ENCODE measurements at places on chromosomes 1 and 21. TPM values are rescaled to one million over a fixed set of nuclear protein-coding genes. Genes with fewer than 3 reads are reported as not detected.

Gene OR2AK2
- total RNA-seq: not detected

Gene C1orf94
- total RNA-seq: 0.72 TPM

Gene USP48
- 74.6 TPM for total RNA-seq

Gene REG4
- total RNA-seq: 0.48 TPM

Gene LCE1C
- not detected for total RNA-seq

Gene C1orf226
- total RNA-seq: 1.7 TPM

Gene VCAM1
- total RNA-seq: 37.6 TPM

Gene DNAJC6
- 4.1 TPM for total RNA-seq

Gene LCK
- total RNA-seq: 0.96 TPM

Gene RAB7B
- total RNA-seq: 5.8 TPM

Gene PDE9A
- 2.9 TPM for total RNA-seq

Gene NKAIN1
- not detected for total RNA-seq

Gene KRTAP7-1
- total RNA-seq: 10.1 TPM

DNA sequence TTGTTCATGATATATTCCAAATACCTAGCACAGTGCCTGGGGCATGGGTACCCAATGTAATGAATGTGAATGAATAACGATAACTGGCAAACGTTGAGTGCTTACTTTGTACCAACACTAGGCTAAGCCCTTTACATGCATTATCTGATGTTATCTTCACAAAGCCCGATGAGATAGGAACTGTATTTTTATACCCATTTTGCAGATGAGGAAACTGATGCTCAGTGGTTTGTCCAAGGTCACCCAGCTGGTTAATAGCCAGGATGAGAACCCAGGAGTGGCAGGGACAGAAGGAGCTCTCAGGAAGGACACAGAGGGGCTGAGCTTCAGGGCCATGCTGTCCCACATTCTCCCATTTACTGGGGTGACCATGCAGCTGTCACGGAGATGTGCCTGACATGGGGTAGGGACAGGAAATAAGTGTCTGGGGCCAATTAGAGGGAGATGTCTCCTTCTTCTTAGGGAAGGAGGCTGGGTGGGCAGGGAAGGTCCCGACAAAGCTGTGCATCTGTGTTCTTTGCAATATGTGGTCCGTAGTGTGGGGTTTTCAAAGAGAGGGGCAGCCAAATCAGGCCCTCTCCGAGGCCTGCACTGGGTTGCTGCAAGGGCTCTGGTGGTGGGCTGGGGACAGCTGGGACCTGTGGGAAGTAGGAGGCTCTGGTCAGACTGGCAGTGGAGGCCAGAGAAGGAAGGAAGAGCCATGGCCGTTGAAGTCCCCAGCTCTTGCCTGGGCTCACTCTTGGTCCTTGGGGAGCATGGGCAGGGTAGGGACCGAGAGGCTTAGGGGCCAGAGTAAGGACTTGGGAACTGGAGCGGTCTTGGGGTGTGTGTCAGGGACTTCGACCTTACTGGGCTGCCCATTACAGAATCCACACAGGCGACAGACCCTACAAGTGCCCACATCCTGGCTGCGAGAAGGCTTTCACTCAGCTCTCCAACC lies 26.6 kb downstream of the A3GALT2 start:
- DNase-seq: no peak

GRCh38 chr1:44839576-44839975 lies 3.5 kb downstream of the PTCH2 start:
- DNase-seq: no peak

GRCh38 chr1:202154148-202154765 lies 6.1 kb downstream of the PTPN7 start:
- DNase-seq: no peak

GRCh38 chr1:71687376-71687775 lies 595.0 kb downstream of the NEGR1 start:
- no peak for DNase-seq

DNA sequence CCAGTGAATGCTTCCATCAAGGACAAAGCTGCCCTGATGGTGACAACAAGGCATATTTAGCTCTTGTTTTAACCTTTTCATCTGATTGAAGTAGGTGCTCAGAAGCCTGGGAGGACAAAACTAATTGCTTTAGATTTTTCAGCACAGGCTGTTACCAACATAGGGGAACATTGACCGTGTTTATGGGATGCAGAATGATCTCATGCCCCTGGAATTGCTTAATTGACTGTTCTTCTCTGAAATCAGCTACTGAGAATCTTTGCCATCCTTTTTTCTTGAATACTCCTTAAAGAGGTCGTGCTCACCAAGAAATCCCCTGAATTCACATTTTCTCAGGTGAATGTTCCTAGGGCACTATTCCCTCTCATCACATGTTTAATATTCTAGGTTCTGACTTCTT lies 95.9 kb upstream of the CCDC190 start:
- no peak for DNase-seq

DNA sequence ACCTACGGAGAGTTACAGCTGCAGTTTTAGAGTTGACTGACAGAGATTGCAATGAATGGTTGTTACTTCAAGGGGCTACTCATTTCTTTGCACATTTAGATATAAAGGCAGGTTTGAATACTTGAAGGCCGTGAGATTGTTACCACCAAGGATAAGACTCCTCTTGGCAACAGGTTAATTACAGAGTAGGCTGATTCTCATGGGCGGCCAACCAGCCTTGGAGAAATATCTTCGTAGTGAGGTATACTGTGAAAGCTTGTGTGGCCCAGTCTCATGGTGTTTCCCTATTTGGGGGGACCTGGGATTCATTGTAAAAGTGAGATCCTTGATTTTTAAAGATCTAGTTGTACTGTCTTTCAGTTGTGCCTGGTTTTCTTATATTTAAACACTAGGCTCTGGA lies 103.2 kb upstream of the OLFM3 start:
- DNase-seq: no peak

DNA sequence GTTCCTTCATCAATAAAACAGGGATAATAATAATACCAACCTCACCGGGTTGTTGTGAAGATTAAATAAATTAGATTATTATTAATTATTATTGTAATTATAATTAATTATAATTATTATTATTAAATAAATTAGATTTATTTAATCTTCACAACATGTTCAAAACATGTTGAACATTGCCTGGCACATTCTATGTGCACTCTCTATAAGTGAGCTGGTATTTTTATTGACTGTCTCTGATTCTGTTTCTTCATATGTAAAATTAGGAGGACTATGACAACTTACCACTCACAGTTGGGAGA lies 834 bp upstream of the C8B start:
- no peak for DNase-seq

DNA sequence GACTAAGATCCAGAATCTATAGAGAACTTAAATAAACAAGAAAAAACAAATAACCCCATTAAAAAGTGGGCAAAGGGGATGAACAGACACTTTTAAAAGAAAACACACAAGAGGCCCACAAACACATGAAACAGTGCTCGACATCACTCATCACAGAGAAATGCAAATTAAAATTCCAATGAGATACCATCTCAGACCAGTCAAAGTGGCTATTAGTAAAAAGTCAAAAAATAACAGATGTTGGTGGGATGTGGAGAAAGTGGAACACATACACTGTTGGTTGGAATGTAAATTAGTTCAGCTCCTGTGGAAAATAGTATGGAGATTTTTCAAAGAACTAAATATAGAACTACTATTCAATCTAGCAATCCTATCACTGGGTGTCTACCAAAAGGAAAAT lies 143.1 kb downstream of the IFI44 start:
- no peak for DNase-seq

DNA sequence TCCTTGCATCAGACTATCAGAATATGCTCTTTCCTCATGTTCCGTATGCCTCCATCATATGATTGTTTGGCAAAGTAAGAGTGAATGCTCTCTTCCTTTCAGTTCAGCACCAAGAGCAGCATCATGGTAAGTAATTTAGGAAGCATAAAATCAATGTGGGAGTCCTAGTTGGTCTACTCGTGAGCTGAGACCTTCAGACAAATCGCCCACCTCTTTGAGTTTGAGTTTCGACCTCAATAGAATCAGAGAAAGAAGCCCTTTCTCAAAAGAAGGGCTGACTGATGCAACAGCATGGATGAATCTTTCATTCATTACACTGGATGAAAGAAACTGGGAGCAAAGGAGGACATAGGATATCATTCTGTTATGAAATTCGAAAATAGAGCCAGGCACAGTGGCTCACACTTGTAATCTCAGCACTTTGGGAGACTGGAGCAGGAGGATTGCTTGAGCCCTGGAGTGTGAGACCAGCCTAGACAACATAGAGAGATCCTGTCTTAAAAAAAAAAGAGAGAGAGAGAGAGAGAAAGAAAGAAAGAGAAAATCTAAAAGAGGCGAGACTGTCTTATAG lies 112.5 kb downstream of the ZC3H11B start:
- DNase-seq: no peak

DNA sequence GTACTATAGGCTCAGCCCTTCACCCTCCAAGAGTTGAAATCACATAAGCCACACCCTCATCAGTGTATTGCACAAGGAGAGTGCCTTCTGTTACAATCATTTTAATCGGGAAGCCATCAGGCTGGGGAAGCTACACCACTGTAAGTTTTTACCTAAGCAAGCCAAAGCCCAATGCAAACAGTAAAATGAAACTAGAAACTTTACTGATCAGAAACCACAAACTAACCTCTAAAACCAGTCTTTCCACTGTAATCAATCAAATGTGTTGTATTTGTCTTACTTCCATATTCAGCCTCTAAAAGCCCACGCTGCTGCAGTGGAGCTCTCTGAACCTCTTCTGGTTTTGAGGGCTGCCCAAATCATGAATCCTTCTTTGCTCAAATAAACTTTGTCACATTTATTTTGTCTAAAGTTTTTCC lies 26.2 kb downstream of the CAPN8 start:
- DNase-seq: no peak

DNA sequence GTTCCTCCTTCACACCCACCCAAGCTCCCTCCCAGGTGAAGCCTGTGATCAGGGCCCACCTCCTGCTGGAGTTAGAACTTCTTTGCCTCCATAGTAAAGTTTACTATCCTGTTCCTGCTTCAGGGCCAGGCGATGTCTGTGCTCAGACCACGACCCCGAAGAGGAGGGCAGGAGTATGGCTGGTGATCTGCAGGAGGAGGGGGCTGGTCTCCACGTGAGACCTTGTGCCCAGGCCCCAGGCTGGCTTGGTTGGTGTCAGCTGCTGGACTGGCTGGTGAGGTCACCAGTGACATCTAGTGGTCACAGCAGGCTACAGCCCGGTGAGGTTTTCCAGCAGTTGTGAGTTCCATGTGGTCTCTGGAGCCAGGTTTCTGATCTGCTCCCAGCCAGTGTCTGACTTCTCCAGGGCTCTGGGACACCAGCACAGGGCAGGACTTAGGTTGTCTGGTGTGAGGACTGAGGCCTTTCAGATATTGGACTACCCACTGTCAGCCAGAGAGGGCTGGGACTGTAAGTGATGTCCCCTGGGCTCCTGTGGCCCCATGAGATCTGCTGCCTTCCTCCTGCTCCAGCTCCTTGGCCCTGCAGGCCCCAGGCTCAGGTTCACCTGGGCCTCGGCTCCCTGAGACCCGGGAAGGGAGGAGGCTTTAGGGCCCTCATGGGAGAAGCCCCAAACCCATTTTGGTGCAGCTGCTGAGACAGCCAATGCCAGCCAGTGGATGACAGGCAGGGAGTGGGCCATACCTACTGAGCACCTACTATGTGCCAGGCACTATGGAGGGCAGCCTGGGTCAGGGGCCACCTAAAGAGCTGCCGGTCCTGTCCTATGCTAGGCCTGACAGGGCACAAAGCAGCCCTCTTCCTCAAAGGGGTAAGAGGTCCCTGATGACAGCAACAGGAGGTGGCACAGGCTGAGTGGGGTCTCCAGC lies 6.0 kb upstream of the UBL4B start:
- peak; percentile 73 for DNase-seq

DNA sequence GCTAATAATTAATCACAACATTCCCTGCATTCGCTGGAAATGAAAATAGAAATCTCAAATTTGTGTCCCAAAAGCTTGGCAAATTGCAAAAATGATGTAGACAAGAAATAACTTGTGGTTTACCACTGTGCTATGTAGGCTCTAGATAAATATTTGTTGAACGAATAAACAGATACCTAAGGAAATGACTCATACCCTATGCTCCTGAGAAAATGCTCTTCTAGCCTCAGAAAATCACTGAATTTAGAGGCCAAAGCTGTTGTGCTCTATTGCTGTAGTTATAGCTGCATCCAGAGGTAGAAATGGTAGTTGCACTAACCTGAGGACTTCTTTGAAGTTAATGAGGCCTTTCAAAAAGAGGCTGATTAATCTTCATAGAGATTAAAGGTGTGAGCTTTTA lies 142.0 kb upstream of the ZNHIT6 start:
- DNase-seq: peak; percentile 3

- DNase-seq: no peak
Observed at GRCh38 chr1:48221122-48221521, 1.4 kb upstream of the SLC5A9 start.

GRCh38 chr21:43266534-43266933 lies 97.7 kb downstream of the CRYAA start:
- no peak for DNase-seq

- DNase-seq: no peak
Observed at GRCh38 chr1:25807480-25808390, 7.7 kb downstream of the SELENON start.

- no peak for DNase-seq
Observed at GRCh38 chr1:114088392-114089299, 65.0 kb downstream of the SYT6 start.

GRCh38 chr1:179677882-179678281 lies 65.2 kb upstream of the FAM163A start:
- no peak for DNase-seq

- no peak for DNase-seq
Observed at GRCh38 chr1:150551051-150551783, 2.0 kb downstream of the ADAMTSL4 start.

- no peak for DNase-seq
Observed at GRCh38 chr1:246434335-246434734, 72.7 kb downstream of the SMYD3 start.

DNA sequence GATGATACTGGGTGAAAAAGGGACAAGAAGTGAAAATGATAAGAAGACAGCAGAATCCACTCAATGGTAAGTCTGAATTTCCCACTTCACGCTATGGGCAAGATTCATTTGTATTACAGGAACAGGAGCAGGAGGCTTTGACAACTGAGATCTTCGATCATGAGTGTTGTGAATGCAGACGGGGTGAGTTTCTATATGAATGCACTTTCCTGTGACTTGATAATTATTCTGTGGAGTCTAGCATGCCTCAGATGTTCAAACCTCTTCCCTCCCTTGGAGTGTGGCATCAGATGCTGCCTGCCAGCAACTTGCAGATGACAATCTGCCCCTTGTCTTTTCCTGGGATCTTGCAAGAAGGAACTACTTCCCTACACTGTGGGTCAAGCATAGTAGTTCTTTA lies 225.4 kb downstream of the HLX start:
- no peak for DNase-seq

DNA sequence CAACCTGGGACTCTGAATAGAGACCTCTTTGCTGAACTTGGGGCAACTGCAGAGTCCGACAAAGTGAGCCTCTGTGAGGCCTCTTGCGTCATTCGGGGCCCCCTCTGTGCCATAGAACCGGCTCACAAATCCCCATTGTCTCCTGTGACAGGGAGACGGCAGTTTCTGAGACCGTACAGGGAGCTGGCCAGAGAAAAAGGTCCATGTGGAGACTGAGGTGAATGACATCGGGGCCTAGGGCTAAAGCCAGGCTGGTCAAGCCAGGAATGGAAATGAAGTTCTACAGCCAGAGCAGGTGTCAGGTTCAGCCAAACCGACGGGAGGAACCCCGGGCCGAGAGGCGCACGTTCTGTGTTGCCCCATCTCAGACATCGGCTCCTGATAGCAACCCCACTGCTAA lies 37.1 kb upstream of the TRIM67 start:
- DNase-seq: no peak
